ENCODE measurements at places on chromosomes 7 and 10.

- peak; percentile 51 for DNase-seq
Observed at GRCh38 chr10:6416892-6417512, 163.1 kb downstream of the PRKCQ start.

GRCh38 chr10:15123749-15124184 lies 26.6 kb downstream of the RPP38 start:
- no peak for DNase-seq

DNA sequence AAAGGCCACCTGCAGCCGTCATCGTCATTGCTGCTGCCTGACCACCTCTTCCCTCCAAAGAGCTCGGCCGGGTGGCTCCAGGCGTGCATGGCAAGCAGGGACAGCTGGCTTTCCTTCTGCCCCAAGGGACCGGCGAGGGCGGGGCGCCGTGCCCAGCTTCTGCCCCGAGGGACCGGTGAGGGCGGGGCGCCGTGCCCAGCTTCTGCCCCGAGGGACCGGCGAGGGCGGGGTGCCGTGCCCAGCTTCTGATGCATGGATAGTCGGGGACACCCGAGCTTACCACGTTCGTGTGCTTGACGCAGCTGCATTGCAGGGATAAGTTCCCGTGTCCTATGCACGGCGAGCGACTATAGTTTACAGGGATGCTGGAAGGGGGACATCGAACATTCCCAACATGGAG lies 27.0 kb downstream of the CFAP46 start:
- DNase-seq: no peak

GRCh38 chr7:20793248-20793647 lies 6.6 kb upstream of the SP8 start:
- no peak for DNase-seq

- DNase-seq: no peak
Observed at GRCh38 chr7:6460303-6460702, 12.5 kb upstream of the DAGLB start.

DNA sequence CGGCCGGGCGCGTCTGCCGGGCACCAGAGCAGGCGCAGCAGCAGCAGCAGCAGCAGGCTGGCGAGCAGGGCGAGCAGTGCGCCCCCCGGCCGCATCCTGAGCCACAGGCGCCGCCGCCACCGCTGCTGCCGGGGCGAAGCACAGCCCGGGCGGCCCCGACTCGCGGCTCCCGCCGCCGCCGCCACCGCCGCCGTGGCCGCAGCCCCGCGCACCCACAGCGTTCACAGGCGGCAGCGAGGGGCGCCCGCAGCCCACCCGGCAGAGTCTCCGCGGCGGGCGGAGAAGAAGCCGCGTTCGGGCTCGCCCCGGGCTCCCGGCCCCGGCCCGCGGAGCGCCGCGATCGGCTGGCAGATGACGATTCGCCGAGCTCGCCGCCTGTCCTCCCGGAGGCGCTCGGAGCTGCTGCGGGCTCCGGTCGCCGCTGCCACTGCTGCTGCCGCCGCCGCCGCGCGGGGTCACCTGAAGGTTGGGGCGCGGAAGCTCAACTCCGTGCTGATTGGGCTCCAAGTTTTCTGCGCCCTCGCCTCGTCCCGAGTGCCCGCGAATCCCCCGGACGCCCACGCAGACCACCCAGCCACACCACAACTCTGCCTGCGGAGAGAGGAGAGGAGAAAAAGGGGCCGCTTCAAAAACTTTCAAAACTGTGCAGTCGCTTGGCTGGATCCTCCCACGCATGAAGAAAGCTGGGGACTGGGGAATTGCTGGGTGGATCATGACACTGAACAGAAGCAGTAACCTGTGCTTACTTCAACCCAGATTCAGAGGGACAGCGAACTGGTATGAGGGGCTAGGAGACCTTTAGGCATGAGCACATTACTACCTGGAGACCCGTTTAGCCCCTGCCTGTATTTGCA lies at the start of gene ST8SIA6:
Gene ST8SIA6 (minus strand): TSS at position 435 of the 854 bp plus-strand sequence. CDS start 340 bp downstream, at position 95.
- peak; percentile 56 for DNase-seq

DNA sequence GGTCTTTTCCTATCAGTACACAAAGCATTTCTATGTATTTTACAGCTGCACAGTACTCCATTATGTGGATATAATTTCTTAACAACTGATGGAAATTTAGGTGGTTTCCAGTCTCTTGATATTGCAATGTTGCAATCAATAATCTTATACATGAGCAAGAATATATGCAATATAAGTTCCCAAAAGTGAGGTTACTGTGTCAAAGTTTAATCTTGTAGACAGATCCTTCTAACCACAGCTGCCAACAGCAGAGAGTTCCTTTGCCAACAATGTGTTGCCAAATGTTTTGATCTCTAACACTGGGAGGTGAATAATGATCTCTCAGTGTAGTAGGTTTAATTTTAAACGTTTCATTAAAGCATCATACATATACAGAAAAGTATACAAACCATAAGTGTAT lies 54.5 kb downstream of the CUL2 start:
- no peak for DNase-seq

DNA sequence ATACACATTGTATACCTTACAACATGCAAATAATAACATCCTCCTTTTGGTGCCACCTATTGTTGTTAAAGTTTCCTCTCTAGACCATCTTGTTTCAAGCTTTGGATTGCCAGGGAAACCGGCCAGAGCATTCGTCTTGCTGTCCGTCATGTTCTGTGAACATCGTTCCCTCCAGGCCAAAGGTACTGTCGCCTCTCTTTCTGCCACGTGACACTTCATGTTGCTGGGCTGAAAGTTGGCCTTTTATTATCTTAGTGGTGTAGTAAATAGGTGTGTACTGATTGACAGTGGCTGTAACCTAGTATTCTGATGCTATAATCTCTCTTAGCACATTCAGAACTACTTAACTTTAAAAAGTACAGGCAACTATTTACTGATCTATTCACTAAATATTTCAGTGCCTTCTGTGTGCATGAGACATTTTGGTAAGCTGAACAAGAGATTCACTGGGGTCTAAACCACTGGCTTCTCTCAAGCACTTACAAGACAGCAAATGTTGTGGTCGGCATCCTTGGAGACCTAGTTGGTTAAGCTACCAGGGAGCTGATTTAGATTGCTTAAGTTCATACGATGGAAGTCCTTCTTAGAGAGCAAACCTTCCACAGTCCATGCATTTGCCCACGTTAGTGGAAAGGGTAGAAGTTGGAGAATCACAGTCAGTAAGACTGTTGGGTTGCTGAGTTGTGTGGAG lies 52.4 kb downstream of the SHH start:
- no peak for DNase-seq

- DNase-seq: no peak
Observed at GRCh38 chr7:80533287-80533686, 21.4 kb upstream of the GNAT3 start.

GRCh38 chr7:157019718-157020451 lies 9.4 kb upstream of the MNX1 start:
- DNase-seq: no peak

DNA sequence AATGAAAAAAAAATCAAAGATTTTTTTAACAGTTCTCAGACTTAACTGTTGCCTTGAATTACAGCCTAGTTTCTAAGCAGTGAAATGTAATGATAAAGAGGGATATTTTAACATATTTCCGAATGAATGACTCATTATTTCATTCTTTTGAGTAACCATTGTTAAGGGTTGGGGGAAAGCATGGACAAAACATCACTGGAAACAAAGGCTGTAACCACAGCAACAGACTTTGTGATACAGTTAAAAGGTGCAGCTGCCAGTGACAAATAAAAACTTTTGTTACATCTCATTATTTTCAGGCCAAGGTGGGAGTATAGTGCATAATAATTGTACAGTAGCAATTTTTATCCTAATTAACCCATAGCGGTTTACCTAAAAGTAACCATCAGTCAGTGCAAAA lies 172.6 kb downstream of the LRRTM3 start:
- DNase-seq: no peak

DNA sequence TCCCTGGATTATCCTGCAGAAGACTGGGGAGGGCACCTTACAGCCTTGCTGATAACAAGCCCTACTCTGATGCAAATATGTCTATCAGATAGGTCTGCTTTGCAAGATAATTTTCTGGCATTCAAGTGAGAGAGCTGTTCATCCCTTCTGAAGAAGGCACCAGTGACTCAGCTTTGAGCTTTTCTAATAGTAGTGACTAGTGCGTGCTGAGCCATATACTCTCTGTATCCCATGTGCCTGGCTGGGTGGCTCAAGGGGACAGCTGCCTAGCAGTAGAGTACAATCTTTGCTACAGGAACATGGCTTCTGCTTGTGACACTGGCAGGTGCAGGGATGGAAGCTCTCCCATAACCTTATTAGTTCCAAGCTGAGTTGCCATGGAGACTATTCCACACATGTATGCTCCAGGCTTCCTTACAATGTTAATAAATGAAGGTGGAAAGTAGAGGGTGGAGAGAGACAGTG lies 35.0 kb upstream of the ABCB4 start:
- DNase-seq: peak; percentile 54

- DNase-seq: no peak
Observed at GRCh38 chr10:66780796-66781195, 145.0 kb upstream of the LRRTM3 start.

DNA sequence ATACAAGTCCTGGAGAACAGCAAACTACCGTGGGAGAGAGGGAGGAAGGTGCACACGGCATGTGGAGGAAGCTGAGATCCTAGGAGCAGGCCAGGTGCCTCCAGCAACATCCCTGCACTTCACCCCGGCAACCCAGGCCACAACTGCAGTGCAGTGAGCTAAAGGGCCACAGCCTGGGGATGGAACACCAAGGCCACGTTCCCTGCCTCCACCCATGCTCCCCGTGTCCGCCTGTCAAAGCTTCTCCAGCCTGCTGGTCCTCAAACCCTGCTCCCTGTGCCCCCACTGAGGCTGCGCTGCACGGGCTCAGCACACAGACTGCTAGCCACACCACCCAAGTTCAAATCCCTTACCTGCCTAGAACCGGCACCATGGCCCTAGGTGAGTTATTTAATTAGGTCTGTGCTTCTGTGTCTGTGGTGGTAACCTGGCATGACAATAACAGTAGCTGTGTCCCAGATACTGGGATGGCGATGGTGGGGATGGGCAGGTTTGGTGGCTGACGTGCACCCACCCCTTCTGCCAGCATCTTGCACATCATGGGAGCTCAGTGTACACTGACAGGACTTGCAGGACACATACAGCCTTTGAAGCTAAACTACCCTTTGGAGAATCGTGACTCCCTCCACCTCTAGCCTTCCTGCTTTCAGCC lies 85.5 kb downstream of the FAM53B start:
- no peak for DNase-seq

- DNase-seq: no peak
Observed at GRCh38 chr7:102220960-102221800, 65.5 kb upstream of the SH2B2 start.

DNA sequence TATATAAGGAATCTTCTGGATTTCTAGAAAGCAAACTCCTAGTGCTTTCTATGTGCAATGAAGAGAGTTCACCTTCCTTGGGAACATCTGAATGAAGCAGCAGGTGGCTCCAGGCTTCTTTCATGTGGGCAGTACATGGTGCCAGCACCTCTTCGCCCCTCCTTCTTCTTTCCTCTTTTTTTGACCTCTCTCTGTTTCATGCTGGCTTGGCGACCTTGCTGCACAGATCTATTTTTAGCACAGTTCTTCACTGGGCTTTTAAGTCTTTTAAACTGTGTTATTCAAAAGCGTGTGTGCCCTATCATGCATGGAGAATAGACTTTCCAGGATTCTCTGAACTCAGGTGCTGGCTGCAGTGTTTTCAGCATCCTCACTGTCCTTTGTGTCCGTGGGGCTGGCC lies 400.3 kb upstream of the PRKCQ start:
- no peak for DNase-seq

GRCh38 chr7:129008645-129009414 lies 46.1 kb downstream of the TNPO3 start:
- DNase-seq: no peak

GRCh38 chr7:4302203-4302905 lies 379.7 kb upstream of the FOXK1 start:
- DNase-seq: no peak

DNA sequence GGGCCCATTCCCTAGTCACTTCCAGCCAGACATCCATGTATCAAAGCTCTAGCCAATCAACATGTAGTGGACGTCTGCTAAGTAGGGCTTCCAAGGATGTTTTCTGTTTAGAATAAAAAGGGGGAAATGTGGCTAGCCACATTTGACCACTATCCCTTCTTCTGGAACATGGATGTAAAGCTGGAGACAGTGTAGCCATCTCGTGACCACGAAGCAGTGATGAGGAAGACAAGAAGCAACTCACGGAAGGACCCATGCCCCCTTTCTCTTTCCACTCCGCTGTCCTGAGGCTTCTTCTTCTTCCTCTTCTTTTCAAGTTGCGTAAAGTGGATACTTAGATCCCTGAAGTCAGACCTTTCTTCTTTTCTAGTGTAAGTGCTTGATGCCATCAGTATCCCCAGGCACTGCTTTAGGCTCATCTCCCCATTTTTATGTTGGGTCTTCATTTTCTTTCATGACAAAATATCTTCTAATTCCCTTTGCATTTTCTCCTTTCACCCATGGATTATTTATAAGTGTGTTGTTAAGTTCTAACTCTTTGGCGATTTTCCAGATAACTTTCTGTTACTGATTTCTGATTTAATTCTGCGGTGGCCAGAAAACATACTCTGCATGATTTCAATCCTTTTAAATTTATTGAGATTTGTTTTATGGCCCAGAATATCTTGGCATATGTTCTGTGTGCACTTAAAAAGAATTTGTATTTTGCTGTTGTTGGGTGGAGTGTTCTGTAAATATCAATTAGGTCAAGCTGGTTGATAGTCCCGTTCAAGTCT lies 594.5 kb downstream of the SDK1 start:
- DNase-seq: no peak

DNA sequence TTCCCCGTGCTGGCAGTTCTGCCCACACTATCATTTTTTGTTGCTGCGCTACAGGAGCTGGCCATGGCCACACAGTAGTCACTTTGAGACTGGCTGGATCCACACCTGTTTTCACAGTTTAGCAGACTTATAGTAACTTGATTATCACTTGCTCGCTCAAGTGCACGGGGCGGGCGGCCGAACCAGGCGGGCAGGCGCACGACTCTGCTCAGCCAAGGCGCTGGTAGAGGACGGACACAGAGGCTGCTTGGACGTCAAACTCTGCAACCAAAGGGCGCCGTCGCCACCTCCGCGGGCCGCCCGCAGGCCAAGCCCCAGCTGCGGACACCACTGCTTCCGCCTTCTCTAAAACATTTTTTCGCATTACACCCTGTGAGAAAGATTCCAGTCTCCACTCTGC lies 38.4 kb upstream of the PHYHIPL start:
- DNase-seq: no peak

DNA sequence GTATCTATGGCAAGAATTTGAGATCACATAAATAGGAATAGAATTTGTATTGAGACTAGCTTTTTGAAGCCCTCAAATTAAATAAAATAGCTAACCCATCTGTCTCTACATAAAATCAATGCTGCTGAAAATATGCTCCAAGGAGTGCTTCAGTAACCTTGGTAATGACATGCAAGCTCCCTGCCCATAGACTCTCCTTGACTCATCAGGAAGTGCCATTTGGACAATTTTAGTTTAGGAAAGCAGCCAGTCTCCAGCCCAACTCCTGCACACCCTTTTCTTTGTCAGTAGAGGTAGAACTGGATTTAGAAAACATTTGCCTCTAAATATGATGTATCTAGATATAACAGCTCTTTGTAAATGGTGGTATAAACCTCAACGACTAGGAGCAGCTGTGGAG lies 69.9 kb upstream of the PTPRZ1 start:
- no peak for DNase-seq

- DNase-seq: no peak
Observed at GRCh38 chr7:143259765-143260164, 3.5 kb upstream of the GSTK1 start.
